Bone marrow (tissue), 2 donors: ENCODE measurements at places on chromosomes 3 and 15.

GRCh38 chr3:58293516-58293915, 12.5 kb upstream of the RPP14 start:
- no peak for DNase-seq

- DNase-seq: no peak
These were observed 3.0 kb downstream of the SMC4 start for GRCh38 chr3:160402221-160403027.

DNA sequence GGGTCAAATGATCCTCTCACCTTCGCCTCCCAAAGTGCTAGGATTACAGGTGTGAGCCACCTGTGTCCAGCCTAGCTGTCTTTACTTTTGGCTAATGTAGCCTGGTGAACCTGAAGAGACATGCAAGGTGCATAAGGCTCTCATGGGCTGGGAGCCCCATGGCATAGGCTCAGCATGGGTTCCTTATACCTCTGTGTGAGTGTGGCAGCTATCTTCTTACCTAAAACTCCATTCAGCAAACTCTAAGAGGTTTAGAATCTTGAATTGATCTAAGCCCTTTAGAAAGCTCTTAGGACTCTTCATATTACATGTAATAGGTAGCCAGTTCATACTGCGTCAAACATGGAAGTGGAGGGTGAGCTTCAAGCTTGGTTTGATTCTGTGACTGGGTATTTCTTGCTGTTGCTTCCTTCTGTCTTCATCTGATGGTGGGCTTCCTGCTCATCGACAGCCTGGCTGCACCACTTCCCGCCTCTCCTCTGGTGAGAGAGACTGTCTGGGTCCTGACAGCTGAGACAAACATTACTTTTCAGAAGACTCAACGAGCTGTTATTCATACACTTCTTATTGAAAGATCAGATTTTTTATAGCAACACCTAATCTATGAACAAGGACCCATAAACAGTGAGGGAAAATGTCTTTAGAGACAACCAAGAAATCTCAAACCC, 19.2 kb upstream of the TKT start:
- no peak for DNase-seq

DNA sequence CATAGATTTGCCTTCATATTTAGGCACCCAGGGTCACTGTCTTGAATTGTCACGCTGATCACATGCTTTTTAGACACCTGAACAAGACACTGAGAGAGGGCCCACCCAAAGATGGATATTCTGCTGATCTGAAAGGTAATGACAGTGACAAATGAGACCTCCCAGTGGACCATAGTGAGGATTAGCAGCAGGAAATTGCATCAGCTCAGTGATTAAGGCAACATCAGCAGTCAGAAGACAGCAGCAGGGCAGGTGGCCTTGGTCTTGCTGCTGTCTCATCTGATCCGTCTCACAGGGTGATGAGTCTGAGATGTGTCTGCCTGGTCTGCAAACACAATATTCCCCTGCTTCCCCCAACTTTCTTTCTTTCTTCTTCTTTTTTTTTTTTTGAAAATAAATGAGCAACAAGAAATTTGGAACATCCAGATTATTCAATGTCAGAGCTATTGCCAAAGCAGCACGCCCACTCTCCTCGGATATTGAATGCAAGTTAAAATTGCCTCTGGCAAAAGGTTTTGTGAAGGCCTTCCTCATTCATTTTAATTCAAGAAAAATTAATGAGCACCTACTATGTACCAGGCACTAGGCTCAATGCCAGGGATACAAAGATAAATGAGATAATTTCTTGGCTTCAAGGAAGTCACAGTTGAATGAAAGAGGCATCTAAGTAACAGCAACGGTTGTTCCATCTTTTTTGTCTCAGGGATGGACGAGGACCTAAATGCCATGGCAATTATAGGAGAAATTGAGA, 14.1 kb downstream of the OTOL1 start:
- no peak for DNase-seq

- DNase-seq: no peak
These were observed 571.9 kb upstream of the CBLB start for GRCh38 chr3:106440672-106441071.

GRCh38 chr15:73712107-73712506, 27.9 kb downstream of the CD276 start:
- DNase-seq: no peak
